Omental fat pad (tissue), 4 donors: ENCODE measurements at places on chromosomes 6 and 20. TPM values are rescaled to one million over a fixed set of nuclear protein-coding genes. Genes with fewer than 3 reads are reported as not detected.

The RIN2 gene
- 69.3 TPM for total RNA-seq

The RPRD1B gene
- 25.0 TPM for total RNA-seq

The RSPO3 gene
- total RNA-seq = 38.1 TPM

The CFAP206 gene
- not detected for total RNA-seq

The ANKRD6 gene
- total RNA-seq = 9.3 TPM

The ZNF334 gene
- total RNA-seq = 7.3 TPM
